ENCODE measurements at places on chromosomes 1 and 21. TPM values are rescaled to one million over a fixed set of nuclear protein-coding genes. Genes with fewer than 3 reads are reported as not detected.
A peak's percentile ranks its signal among the peaks of the same experiment; 100 is the strongest.

GRCh38 chr1:233566886-233567285 lies 47.0 kb upstream of the KCNK1 start:
- DNase-seq, result no peak
- no peak overlapping the region for H3K27ac ChIP-seq
- H3K27me3 ChIP-seq, result no peaks in the 10 kb centered on the region
- H3K36me3 ChIP-seq, result no peaks in the 10 kb centered on the region
- H3K4me3 ChIP-seq, result no peak overlapping the region

GRCh38 chr1:210001751-210002150 lies 63.7 kb downstream of the SYT14 start:
- no peak overlapping the region for H3K27ac ChIP-seq
- H3K4me3 ChIP-seq, result no peak overlapping the region
- no peak for DNase-seq
- H3K27me3 ChIP-seq, result no peaks in the 10 kb centered on the region
- no peaks in the 10 kb centered on the region for H3K4me1 ChIP-seq

CYP4B1 gene
- total RNA-seq, result 5.1 TPM

DNA sequence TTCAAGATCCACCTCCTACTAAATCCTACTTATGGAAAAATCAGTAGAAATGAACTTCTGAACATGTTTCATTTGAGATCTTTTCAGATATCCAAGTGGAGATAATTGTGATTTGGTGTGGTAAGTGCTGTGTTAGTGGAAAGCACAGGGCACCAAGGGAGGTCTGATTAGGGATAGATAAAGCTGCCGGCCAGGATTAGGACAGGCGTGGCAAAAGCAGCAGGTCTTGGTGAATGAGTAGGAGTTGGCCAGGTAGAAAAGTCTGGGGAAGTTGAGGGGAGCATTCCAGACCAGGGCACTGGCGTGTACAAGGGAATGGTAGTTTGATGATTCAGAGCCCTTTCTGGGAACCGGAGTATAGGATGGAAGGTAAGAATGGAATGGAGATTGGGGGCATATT lies 47.8 kb downstream of the AZIN2 start:
- no peak overlapping the region for H3K27ac ChIP-seq
- H3K4me3 ChIP-seq, result no peak overlapping the region
- no peaks in the 10 kb centered on the region for H3K36me3 ChIP-seq
- no peak for DNase-seq

- peak overlapping the region; percentile 93 for H3K27ac ChIP-seq
- peaks cover 68% of the 10 kb centered on the region for H3K4me1 ChIP-seq
- no peak for DNase-seq
- no peaks in the 10 kb centered on the region for H3K27me3 ChIP-seq
- H3K36me3 ChIP-seq, result no peaks in the 10 kb centered on the region
- H3K4me3 ChIP-seq, result peak overlapping the region; percentile 69
These were observed 53.2 kb upstream of the SYNC start for GRCh38 chr1:32755810-32756159.

Data from stomach (tissue), 19 donors.